Caki2 (cell line): ENCODE measurements at places on chromosomes 12 and 14. TPM values are rescaled to one million over a fixed set of nuclear protein-coding genes. Genes with fewer than 3 reads are reported as not detected.

DNA sequence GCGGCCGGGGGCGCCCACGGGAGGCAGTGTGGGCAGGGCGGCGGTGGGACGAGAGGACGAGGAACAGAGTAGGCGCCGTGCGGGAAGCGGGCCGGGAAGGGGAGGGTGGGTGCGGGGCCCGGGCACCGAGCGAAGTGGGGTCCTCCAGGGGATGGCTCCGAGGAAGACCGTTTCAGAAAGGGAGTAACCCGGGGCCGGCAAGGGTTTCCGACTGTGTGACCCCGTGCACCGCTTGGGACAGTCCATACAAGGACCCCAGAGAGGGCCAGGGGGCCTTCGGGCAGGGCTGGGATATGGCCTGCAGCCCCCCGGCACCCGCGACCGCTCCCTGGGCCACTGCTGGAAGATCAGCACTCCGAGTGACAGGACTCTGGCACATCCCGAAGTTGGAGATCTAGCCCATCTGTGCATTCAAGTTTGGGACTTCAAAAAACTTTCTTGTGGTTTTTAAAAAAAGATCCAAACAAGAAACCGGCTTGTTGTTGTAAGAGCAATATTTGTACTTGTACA lies 448 bp downstream of the TSPAN9 start:
- DNase-seq, result no peak

DNA sequence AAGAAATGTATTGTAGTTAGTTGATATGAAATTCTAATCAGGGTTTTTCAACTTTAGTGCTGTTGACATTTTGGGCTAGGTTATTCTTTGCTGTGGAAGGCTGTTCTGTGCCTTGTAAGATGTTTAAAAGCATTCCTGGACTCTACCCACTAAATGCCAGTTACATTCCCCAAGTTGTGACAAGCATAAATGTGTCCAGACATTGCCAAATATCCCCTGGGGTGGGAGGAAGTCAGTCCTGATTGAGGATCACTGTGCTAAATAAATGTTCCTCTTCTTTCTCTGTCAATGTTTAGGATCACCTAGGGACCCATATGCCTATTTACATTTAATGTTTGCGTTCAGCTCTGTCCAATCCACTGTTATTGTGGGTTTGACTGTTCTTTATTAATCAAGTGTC lies 268.3 kb downstream of the TMTC2 start:
- DNase-seq, result no peak

- no peak for DNase-seq
Measured at GRCh38 chr12:48883305-48884161, 17.9 kb upstream of the RND1 start.

DNA sequence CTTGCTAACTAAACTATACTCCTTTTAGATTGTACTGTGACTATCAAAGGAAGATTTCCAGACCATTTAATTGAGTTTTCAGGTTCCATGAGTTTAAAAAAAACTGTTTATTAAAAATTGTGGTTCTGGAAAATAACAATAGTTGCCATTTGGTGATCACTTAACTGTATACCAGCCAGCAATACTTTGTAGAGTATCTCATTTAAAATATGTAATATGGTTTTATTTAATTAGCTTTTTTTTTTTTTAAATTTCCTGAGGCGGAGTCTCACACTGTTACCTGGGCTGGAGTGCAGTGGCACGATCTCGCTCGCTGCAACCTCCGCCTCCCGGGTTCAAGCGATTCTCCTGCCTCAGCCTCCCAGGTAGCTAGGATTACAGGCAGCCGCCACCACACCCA lies 7.4 kb downstream of the MARK3 start:
- no peak for DNase-seq

DNA sequence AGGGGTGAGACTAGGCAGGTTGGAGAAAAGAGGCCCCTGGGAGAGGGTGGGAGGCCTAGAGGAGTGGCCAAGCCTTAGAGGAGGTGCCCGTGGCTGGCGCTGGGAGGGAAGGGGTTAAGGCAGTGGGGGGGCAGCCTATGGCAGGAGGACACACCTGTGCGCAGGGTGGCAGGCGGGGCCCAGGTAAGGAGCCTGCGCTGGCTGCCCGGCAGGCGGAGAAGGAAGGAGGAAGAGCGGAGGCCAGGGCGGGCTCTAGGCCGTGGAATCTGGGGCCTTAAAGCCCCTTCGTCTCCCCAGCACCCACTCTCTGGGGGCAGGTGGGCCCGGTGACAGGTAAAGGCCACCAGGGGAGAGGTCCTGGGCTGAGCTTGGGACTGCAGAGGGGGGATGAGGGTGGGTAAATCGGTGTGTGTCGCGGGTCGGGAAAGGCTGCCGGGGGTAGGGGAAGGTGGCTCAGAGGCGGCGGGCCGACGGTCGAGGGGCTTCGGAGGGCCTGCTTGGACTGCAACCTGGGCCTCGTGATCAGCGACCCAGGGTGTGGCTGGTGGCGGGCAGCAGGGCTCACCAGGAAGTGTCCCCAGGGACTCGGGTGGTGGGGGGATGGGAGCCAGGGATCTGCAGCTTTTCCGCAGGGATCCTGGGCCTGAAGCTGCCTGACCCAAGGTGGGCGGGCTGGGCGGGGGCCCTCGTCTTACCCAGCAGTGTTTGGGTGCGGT lies 7.3 kb downstream of the PHB2 start:
- DNase-seq, result no peak

- no peak for DNase-seq
Measured at GRCh38 chr14:30234966-30235365, 307.3 kb upstream of the PRKD1 start.

DNA sequence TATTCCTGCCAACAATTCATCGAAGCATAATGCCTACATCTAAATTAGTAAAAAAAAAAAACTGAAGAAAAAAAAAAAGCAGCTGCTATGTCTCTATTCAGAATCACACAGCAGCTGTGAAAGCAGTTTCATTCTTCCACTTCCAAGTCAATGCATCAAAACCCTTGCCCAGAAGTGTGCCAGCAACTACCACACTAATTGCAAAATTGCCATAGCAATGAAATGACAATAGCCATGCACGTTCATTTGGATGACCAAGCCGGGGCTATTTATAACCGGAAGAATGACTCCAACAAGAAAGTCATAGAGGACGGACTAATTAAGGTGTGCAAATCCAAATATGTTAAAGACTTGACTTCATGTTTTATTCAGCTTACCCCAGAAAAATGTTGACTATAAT lies 42.5 kb downstream of the SLC2A13 start:
- no peak for DNase-seq

- peak; percentile 63 for DNase-seq
Measured at GRCh38 chr14:21109377-21110138, 8.7 kb downstream of the TMEM253 start.

DNA sequence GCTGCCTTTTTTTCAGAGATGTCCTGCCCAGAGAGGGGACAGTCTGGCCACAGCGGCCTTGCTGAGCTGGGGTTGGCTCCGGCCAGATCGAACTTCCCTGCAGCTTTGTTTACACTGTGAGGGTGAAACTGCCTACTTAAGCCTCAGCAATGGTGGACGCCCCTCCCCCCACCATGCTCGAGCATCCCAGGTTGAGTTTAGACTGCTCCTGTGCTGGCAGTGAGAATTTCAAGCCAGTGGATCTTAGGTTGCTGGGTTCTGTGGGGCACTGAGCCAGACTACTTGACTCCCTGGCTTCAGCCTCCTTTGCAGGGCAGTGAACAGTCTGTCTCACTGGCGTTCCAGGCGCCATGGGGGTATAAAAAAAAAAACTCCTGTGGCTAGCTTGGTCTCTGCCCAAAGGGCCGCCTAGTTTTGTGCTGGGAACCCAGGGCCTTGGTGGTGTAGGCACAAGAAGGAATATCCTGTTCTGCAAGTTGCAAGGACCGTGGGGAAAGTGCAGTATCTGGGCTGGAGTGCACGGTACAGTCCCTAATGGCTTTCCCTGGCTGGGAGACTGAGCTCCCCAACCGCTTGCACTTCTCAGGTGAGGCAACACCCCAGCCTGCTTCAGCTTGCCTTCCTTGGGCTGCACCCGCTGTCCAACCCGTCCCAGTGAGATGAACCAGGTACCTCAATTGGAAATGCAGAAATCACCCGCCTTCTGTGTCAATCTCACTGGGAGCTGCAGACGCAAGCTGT lies 79.1 kb downstream of the LRIG3 start:
- DNase-seq, result no peak

DNA sequence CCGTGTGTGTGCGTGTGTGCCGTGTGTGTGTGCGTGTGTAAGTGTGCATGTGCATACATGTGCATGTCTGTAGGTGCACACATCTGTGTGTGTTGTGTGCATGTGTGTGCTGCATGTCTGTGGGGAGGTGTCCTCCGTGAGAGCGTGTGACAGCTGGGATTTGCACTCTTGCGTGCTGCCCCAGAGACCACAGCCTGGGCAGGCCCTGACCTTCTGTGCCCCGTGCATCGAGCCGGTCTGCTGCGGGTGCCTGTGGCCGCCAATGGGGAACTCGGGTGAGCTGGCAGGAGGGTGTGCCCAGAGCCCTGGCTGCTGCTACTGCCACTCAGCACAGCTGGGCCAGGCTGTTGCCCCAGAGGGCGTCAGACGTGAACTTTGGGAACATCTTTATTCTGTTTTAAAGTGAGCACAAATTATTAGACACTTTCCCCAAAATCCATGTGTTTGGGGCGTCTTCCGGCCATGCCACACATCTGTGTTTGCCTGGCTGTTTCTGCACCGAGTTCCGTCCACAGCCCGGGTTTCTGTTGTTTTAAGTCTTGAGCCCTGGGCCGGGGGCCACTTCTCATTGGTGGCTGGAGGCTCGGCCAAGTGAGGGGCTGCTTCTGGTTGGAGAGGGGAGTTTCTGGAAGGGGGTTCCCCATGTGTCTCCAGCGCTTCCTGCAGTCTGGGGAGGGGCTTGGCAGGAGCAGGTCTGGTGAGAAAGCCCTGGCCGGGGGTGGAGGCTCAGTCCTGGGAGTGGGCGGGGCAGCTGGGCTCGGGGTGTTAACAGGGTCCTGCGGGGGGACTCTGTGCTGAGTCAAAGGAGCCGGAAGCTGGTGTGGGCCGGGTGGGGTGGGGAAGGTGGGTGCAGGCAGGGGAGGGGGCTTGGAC lies 7.6 kb downstream of the CEP170B start:
- peak; percentile 22 for DNase-seq

DNA sequence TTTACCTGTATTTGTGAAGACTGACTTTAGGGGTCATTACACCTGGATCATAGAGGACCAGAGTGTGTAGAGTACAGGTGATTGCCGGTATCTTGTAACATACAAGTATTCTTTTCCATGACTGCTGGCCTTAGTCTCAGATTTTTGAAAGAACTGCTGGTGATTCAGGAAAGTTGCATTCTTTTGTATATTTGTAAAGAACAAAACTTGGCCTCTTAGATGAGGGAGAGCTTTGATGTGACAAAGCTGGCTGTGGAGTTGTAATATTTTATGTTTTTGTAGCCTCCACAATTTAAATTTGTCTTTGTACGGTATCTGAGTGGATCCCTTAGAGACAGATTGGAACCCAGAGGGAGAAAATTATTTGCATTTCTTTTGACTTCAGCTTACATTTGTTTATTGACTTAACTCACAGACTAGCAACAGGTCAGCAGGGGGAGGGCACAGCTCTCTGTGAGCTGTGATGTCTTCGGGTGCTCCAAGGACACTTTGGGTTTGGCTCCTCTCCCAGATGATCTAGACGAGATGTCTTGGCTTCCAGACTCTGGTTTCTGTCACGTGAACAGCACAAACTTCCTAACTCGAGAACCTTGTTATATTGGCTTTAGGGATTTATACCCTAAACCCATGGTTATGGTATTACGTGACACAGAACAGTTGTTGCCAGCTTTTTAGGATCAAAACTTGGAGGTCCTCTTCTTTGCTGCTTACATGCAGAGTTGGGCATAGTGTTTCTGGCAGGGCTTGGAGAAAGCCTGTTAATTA lies 65.9 kb downstream of the DAAM1 start:
- DNase-seq, result peak; percentile 2

GRCh38 chr12:132544498-132544897 lies 54.5 kb downstream of the FBRSL1 start:
- DNase-seq, result no peak

GRCh38 chr12:27453421-27453820 lies 6.9 kb downstream of the SMCO2 start:
- DNase-seq, result no peak

- no peak for DNase-seq
Measured at GRCh38 chr14:22383515-22384166, 205.4 kb downstream of the DAD1 start.

DNA sequence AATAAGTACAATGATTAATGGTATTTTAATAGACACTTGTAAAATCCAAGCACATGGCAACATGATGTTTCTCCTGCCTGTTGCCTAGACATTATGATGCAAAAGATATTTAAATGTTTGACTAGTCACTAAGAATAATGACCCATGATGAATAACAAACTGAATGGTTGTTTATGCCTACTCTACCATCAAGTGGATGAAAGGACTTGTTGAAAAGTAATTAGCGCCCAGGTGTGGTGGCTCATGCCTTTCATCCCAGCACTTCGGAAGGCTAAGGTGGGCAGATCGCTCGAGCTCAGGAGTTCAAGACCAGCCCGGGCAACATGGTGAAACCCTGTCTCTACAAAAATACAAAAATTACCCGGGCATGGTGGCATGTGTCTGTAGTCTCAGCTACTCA lies 30.7 kb downstream of the KIF21A start:
- no peak for DNase-seq

GRCh38 chr12:79961411-79961810 lies 26.5 kb upstream of the PPP1R12A start:
- no peak for DNase-seq

- no peak for DNase-seq
Measured at GRCh38 chr14:91805659-91806058, 61.7 kb downstream of the TC2N start.

DNA sequence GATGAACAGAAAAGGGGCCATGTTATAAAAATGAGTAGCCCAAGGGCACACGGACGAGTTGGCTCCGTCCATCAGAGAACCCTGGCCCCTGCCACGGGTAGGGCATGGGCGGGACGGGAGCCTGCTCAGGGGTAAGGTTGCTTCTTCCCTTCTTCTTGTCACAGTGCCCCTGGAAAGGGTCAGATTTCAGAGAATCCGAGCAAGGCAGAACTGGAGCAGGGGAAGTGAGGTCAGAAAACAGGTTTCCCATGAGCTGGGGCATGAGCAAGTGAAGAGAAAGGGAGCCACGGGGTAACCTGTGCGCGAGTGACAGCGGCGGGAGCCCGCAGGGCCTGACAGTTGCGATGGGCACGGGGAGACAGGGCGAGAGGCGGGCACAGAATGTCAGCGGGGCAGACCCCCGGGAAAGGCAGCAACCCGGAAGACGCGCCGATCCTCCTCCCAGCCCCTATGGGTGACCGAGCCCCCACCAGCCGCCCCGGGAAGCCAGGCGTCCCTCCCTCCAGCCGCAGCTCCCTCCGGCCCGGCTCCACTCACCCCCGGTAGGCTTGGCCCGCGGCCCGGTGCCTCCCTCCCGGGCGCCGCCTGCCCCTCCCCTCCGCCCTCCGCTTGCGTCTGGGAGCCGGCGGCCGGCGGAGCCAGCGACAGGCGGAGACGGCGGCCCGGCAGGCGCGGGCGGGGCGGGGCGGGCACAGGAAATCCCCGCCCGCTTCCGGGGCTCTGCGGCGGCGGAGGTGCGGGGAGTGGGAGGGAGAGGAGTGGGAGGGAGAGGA lies at the start of gene ZNF641:
Gene ZNF641 (minus strand): TSS at position 671 of the 773 bp plus-strand sequence. CDS start 2,829 bp downstream, outside the sequence.
- DNase-seq, result peak; percentile 68

GRCh38 chr14:41609704-41610183 lies 3.1 kb downstream of the LRFN5 start:
- no peak for DNase-seq

The VTI1B gene
- 34.5 and 40.2 TPM in 2 replicates for total RNA-seq

The GLS2 gene
- total RNA-seq, result not detected in 2 replicates

The CEBPE gene
- total RNA-seq, result not detected in 2 replicates

The SLC2A13 gene
- 6.8 and 9.2 TPM in 2 replicates for total RNA-seq

The ZFYVE21 gene
- 9.7 and 12.3 TPM in 2 replicates for total RNA-seq

The RDH12 gene
- not detected in 2 replicates for total RNA-seq

The PSMA6 gene
- 410 and 417 TPM in 2 replicates for total RNA-seq
